ENCODE measurements at places on chromosomes 12 and 14. TPM values are rescaled to one million over a fixed set of nuclear protein-coding genes. Genes with fewer than 3 reads are reported as not detected.

LHX5 gene
- total RNA-seq: not detected

GLIPR1 gene
- 123 TPM for total RNA-seq

DNA sequence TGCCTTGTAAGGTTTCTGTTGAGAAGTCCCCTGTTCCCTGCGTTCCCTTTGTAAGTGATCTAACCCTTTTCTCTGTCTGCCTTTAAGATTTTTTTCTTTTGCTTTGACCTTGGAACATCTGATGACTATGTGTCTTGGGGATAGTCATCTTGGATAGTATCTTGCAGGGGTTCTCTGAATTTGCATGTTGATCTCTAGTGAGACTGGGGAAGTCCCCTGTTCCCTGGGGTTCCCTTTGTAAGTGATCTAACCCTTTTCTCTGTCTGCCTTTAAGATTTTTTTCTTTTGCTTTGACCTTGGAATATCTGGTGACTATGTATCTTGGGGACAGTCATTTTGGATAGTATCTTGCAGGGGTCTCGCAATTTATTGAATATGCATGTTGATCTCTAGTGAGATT lies 38.2 kb upstream of the TMX1 start:
- H3K27ac ChIP-seq: no peak overlapping the region
- peaks cover 10% of the 10 kb centered on the region for H3K4me1 ChIP-seq
- H3K27me3 ChIP-seq: no peaks in the 10 kb centered on the region
- no peak for DNase-seq

GRCh38 chr14:98953551-98954348 lies 318.2 kb downstream of the BCL11B start:
- H3K4me3 ChIP-seq: no peak overlapping the region
- H3K27ac ChIP-seq: no peak overlapping the region
- DNase-seq: no peak
- peaks cover 2% of the 10 kb centered on the region for H3K36me3 ChIP-seq

- no peaks in the 10 kb centered on the region for H3K36me3 ChIP-seq
- no peak overlapping the region for H3K27ac ChIP-seq
- DNase-seq: no peak
- H3K4me1 ChIP-seq: no peaks in the 10 kb centered on the region
- no peak overlapping the region for H3K4me3 ChIP-seq
- H3K27me3 ChIP-seq: no peaks in the 10 kb centered on the region
These were observed 93.7 kb upstream of the EEA1 start for GRCh38 chr12:93022603-93023340.

Measured in chondrocyte (in vitro differentiated cells).